ENCODE measurements at places on chromosomes 6 and 20.

- DNase-seq: no peak
Measured at GRCh38 chr6:163668061-163668426, 253.5 kb downstream of the QKI start.

DNA sequence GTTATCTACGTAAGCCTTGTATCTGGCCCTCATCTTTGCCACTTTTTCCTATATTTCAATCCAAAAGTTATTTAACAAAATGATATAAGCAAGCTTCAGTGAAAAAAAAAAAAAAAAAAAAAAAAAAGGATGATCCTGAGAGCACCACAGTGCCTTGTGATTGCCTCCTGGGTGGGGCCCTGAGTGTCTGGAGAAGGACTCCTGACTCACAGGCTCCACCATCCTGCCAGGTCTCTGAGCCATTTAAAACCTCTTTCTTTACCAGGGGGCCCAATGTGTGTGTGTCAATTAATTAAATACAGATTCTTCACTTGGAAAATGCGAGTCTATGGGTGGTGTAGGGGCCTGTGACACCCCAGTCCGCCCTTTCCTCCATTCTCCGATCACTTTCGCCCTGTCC is 105.2 kb downstream of the SMOC2 start:
- DNase-seq: no peak

DNA sequence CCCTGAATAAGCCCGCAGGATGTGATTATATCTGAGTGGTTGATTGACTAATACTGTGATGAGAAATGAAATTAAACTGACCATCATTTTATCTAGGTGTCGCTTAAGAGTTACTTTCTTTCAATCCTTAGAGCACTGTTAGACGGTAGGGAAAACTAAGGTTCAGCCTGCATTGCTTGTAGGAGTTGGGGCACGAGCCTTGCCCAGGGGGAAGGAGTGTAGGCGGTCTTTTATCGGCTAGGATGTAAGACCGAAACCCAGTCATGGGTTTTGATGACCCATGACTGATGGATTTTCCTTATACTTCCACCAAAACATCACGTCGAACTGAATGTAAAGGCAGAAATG is 392 bp upstream of the TASP1 start:
- DNase-seq: no peak

DNA sequence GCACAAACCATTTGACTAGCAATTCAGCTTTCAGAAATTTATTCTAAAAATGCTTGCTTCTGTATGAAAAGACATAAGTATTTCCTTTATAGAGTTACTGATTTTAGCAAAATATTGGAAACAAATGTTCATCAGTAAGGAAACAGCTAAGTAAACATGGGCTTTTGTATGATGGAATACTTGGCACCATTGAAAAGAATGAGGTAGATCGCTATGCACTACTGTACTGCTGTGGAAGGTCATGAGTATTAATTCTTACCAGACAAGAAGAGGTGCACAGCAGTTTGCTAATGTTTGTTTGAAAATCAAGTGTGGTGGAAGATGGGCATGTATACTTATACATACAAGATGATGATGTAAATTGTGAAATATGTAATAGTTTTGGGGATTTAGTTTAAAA is 73.0 kb downstream of the FARS2 start:
- DNase-seq: no peak

GRCh38 chr20:15570156-15570555 is 1003.1 kb downstream of the KIF16B start:
- no peak for DNase-seq

- no peak for DNase-seq
Measured at GRCh38 chr6:119207971-119208725, 129.7 kb upstream of the FAM184A start.

- DNase-seq: no peak
Measured at GRCh38 chr6:134359302-134359701, 41.4 kb upstream of the SGK1 start.

DNA sequence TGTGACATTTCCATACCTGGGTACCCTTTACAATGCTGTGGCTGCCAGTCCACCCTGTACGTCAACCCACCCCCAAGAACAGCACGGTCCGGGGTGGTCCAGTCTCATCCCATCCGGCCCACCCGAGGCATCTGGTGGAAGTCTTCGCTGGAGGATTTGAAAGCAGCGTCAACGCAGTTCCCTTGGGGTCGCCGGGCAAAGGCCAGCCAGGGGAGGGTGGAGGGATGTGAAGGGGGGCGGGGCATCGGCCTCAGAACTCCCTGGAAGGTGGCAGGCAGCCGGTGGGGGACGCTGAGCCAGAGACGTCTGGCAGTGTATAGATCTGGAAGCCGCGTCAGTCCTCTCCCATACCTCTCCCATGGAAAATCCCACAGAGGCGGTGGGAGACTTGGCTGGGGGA is 1944.0 kb upstream of the DEFB115 start:
- no peak for DNase-seq

DNA sequence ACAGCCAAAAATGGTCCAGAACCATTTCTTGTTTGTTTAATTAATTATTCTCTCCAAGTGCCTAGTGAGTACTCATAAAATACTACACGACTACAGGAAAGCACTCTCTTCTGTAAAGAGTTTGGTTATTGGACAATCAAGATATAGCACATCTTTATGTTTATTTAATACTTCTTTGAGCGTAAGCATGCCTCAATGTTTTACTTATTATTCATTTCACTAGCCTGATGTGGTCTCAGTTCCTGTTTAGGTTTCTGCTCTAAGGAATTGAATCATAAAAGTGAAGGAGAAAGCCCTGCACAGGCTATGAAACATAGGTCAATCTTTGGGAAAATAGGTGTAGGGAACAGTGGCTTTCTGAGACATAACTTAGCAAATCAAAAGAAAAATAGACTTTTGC is 45.9 kb upstream of the AIG1 start:
- no peak for DNase-seq

GRCh38 chr6:1724616-1725015 is 114.9 kb downstream of the FOXC1 start:
- DNase-seq: no peak

GRCh38 chr6:43511824-43512415 is 1.8 kb upstream of the LRRC73 start:
- DNase-seq: no peak

- no peak for DNase-seq
Measured at GRCh38 chr20:20148779-20149178, 96.4 kb downstream of the CFAP61 start.

GRCh38 chr6:97919631-97920030 is 636.6 kb upstream of the MMS22L start:
- DNase-seq: no peak

DNA sequence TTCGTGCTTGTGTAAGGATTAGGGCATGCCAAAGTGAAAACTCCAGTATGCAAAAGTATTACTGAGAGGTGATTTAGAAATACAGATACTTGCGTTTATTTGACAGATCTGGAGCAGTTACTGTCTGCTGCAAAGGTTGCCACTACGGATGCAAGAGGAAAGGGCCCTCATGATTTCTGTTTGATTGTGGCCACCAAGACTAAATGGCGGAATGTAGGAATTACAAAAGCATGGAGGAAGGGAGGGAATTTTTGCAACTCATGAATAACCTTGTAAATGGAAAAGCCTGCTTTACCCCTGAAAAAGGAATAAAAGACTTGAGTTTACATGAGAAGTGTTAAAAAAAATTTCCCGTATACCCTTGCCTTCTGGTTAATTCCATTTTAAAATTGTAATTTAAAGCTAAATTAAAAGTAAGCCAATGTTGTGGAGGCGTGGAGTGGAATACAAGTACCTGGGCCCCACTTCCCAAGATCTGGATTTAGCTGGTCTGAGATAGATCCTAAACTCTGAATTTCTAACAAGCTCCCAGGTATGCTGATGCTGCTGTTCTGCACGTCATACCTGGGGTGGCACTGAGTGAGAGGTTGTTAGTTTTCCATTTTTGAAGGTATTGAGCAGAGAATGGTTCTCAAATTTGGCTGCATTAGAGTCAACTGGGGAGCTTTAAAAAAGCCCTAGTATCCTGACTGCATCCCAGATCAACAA is 56.6 kb upstream of the NKX2-2 start:
- DNase-seq: no peak

- DNase-seq: no peak
Measured at GRCh38 chr6:56741472-56741871, 98.8 kb upstream of the DST start.

- DNase-seq: no peak
Measured at GRCh38 chr20:34831936-34832335, 6.5 kb upstream of the NCOA6 start.

DNA sequence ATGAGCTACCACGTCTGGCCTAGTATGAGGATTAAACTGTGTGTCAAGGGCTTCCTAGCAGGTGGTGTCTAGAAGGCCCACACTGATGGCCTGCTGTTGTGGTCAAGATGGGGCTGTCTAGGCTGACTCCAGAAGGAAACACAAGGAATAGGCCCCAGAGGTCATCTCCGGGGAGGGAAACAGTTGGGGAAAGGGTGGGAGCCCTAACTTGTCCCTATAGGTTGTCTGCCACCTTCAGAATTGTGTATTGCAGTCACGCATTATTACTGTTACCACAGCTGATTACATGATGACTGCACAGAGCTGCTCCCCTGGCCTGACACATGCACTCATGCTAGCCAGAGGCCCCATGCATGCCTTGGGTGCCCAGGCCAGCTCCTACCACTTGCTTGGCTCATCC is 27.3 kb downstream of the C20orf203 start:
- DNase-seq: no peak

DNA sequence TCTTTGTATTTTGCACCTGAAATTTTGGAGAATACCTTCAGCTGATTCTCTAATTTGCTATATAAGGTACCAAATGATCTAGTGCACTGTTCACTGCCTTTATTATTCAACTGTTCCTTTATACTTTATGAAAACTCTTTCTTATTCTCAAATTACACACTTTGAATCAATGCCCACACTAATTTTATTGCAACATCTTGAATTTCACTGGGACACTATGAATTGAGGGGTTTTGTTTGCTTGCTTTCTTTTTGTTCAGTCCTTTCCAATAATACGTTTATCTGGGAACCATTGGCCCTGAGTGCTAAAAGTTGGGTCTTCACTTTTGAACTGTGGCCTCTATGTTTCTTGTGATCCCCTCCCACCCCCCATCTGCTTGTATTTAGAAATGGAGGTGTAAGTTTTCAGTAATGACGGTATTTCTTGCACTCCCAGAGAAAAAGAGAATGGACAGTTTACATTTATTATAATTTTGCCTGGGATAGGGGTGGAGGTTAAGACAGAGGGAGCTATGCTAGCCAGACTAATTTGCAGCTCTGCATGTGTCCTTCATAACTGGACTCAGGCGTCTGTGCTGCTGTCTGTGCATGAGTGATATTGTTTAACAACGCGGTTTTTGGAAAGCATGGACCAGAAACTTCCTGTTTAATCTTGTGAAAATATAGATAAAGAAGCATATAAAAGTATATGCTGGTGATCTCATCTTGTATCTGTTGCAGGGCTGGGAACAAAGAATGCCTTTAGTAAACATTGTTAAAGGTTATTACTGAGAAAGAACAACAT is 98.1 kb downstream of the DNAH8 start:
- no peak for DNase-seq

GRCh38 chr20:46599227-46599987 is 49.0 kb upstream of the OCSTAMP start:
- no peak for DNase-seq

GRCh38 chr6:26152226-26153101 is 65.2 kb downstream of the HFE start:
- no peak for DNase-seq

- DNase-seq: no peak
Measured at GRCh38 chr20:59972037-59972801, 14.0 kb downstream of the CDH26 start.

GRCh38 chr6:15528870-15529269 is 134.0 kb downstream of the DTNBP1 start:
- no peak for DNase-seq

DNA sequence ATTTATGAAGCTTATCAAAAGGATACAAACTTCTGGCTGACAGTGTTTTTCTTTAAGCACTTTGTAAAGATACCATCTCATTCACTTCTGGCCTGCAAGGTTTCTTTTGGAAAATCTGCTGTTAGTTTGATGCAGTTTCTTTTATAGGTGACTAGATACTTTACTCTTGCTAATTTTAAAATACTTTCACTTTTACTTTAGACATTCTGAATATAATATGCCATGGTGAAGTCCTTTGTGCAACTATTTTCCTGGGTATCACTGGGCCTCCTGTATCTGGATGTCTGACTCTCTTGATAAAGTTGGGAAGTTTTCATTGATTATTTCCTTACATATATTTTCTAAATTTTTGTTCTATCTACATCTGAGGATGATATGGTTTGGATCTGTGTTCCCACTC is 29.0 kb upstream of the ZNF337 start:
- no peak for DNase-seq

DNA sequence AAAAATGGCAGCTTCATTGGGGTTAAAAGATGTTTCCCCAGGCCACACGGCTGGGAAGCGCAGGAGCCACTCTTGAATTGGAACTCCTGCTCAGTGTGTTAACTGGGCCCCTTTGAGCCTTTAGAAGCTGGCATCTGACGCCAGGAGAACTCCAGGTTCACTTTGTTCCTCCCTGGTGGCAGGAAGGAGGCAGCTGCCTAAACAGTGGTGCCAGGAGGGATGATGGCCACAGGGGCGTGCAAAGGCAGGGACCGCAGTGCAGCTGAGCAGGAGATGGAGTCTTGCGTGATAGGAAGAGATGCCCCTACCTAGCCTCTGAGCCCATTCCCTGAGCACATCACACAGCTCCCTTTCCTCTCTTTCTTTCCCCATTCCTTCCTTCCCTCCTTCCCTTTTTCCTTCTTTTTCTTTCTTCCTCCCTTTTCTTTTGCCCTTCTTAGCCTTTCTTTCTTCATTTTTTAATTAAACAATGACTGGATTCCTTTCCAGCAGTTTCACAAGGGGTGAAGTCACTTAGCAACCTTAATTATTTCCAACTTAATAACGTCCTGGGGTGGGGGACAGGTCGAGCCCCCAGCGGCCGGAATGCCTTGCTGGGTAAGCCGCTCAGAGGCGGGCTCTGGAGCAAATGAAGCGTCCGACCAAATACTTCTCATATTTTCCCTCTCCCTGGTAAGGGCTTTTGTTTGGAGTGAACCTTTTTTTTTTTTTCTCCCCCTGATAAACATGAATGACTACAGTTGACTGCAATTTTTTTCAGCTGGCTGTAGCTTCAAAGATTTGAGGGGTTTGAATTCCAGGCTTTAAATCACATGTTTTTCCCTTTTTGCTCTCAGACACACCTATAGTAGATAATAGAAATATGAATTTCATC is 20.8 kb upstream of the BMP7 start:
- DNase-seq: no peak

GRCh38 chr6:32492351-32492750 is 37.7 kb downstream of the HLA-DRB5 start:
- DNase-seq: no peak

- no peak for DNase-seq
Measured at GRCh38 chr6:12118607-12119006, 106.5 kb downstream of the HIVEP1 start.

- DNase-seq: no peak
Measured at GRCh38 chr6:89745096-89745495, 74.5 kb downstream of the MDN1 start.

- DNase-seq: no peak
Measured at GRCh38 chr6:143971482-143972205, 36.4 kb downstream of the PLAGL1 start.

DNA sequence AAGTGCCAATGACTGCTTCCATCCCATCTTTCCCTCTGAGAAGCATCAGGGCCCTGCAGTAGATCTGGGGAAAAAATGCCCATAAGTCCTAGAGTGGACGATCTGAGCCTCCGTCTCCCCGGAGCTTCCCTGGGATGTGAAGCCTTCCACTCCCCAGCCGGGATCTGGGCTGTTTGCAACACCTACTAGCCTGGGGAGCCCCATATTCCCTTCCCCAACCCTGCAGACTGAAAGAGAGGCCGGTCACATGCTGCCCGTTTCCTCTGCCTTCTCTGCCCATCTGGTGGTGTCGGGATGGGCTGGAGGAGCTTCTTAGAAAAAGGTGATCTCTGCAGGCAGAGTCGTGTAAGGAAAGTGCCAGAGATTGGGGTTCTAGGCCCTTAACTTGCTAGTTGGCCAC is 1.1 kb downstream of the SNPH start:
- DNase-seq: no peak

Data from NCI-H2081 treated with DMSO at 0.1 percent for 48 hours (cell line).